ENCODE measurements at places on chromosomes 7 and 10.

DNA sequence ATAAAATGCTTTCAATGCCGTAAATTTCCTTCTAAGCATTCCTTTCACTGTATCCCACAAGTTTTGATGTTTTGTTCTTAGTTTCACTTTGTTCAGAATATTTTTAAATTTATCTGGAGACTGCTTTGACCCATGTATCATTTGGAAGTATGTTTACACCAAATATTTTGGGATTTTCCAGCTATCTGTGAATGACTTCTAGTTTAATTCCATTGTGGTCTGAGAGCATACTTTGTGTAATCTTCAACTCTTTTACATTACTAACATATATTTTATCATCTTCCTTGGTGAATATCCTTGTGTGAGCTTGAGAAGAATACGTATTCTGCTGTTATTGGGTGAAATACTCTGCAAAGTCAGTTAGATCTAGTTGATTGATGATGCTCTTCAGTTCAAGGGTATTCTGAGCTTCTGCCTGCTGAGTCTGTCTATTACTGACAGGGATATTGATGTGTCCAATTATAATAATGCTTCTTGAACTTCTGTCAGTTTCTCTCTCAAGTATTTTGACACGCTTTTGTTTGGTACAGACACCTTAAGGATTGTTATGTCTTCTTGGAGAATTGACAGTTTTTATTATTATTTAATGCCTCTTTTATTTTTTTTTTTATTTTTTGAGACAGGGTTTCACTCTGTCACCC, 31.6 kb downstream of the MKLN1 start:
- DNase-seq, result no peak

- DNase-seq, result no peak
Measured at GRCh38 chr7:73737491-73738219, 947 bp downstream of the ABHD11 start.

DNA sequence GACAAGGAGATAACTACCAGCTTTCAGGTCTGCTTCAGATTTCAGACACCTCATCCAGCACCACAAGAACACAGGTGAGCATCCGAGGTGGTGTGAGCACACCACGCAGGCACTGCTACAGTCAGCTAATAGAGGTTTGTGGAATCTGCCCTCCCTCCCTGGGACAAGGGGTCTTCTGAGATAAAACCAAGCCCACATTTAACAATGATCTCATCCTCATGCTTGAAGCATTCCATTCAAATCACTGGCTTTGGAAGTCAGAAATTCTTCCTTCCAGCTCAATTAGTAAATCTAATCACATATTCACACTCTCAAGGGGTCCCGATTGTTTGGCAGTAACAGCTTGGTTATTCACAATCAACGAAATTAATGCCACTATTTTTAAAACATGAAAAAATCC, 331.4 kb downstream of the ELMO1 start:
- no peak for DNase-seq

DNA sequence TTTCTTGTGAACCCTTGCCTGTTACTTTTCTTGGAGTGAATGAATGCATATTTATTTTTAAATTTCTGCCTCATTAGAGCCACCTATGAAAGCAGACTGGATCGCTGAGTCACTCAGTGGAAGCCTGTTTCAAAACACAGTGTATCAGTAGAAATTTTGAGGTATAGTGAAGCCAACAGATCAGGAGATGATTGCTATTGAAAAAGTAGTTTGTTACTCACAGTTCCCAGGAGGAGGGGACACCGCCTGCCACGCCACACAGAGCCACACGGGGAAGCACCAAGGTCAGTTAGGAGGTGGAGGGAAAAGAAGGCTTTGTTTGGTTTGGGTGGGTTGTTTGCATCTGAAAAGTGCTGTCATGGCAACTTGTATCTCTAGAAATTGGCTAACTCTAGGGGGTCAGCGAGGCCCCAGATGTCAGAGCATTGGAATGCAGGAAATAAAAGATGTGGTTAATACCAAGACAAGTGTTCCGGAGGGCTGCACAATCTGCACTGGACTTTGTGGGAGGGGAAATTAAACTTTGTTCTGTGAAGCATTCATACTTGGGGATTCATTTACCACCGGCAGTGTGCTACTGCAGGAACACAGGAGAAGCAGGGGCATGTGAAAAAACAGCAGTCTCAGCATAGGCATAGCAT, 106.4 kb upstream of the SDK1 start:
- no peak for DNase-seq

DNA sequence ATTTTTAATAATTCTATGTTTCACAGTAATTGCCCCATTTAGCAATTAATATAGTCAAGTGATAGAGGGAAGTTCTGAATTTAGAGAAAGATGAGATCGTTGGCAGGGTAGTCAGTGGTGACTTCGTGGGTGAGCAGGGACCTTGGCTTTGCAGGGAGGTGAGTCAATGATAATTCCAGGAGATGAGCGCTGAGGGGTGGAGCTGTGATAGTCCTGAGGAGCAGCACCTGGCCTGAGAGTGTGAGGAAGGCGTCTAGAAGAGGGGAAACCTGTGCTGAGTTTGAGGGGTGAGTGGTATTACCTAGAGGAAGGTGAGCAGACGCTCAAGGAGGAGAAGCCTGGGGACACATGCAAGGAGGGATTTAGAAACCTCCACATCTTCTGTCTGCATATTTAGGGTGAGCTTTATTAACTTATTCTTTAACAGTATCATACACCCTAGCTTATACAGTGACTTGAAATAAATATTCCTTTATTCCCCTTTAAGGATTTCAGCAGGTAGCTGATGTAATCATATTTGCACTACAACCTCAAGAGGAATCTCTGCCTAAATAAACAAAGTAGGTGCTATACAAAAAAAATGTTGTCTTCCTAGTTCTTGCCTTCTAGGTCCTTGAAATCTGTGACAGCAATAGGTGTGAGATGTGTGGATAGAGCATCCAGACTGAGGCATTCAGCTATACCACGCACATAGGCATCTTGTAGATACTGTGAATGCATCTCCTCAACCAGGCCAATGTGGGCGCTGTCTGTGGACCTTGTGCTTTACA, 2.1 kb upstream of the TRIL start:
- DNase-seq, result no peak

DNA sequence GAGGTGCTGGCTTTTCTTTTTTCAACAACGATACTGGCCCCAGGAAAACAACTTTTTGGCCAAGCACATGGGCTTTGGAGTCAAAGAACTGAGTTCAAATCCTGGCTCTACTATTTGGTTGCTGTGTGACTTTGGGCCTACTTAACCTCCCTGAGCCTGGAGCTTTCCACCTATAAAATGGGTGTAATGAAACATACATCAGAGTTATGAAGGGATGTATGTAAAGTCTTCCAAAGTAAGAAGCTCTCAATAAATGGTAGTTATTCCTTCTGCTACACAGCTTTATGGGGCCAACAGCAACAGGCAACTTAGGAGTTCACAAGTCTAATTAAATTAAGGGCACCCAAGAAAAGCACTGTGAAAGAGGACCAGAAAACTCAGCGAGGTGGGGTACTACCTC, 33.0 kb downstream of the ZNF777 start:
- DNase-seq, result no peak

Data from nephron progenitor cell (in vitro differentiated cells).